Activated CD4-positive, alpha-beta T cell treated with anti-CD3 and anti-CD28 coated beads, Interleukin-10, Interleukin-2, amounts not matched to agents 100 ng/mL and 50 ng/mL, durations not matched to agents 16 hours and 8 hours (primary cell): ENCODE measurements at places on chromosomes 2 and 18.

- DNase-seq: no peak
Observed at GRCh38 chr2:18599509-18600254, 10.3 kb upstream of the NT5C1B start.

DNA sequence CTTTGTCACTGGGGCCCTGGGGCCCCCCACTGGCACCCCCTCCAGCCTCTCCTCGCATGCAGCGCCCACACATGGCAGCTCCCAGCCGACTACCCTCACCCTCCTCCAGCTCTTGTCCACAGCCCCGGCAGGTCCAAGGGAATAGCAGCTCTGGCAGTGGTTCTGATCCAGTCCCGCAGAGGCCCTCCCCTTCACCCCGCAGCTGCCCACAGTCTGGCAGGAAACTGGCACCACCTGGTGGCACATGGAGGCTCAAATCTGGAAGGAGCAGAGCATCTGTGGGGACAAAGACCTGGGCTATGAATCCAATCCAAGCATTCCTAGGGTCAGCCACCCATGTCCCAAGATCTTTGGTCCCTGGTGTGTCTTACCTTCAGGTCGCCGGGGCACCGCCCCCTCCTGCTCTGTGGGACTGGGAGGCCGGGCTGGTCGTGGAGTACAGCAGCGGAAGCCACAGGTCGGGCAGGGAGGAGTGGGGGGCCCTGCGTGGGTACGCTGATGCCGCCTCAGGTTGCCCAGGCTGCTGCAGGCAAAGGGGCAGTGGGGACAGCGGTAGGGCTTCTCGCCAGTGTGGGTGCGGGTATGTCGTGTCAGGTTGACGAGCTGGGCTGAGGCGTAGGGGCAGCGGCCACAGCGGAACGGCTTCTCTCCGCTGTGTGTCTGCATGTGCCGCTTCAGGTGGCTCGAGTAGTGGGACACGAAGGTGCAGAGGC, 2.3 kb downstream of the ZNF513 start:
- no peak for DNase-seq

- DNase-seq: no peak
Observed at GRCh38 chr2:205802065-205802464, 119.8 kb downstream of the NRP2 start.

DNA sequence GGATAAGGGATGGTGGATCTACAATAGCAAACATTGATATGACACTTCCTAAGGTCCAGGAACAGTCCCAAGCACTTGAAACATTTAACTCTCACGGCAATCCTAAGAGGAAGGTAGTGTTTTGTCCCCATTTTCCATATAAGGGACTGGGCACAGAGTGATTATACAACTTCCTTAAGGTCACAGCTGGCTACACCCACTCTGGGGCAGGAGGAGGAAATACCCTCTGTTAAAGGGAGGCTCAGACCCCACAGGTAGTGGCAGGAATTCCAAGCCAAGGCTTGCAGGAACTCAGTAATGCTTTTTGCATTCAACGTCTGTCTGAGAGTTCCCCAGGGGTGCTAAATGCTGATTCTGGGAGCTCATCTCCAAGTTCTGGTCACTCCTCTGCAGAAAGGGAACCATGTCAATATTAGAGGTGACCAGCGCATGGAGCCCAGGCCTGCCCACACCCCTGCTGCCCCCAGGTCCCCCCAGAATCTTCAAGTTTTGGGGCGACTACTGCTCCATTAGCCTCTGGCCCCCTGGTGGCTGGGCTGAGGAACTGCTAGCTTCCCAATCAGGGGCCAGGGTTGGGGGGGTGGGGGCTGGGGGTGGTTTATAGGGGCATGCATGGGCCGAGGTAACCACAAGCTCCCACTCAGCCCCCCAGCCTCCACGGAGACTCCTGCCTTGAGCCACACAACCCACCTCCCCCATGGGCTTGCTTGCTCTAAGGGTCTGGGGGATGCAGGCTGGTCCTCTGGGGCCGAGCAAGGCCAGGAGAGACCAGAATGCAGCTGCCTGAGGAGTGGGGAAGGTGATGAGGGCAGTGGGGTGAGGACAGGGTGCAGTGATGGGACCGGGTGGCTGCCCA, 11.1 kb downstream of the OBSL1 start:
- DNase-seq: no peak

GRCh38 chr2:157486596-157487270, 42.8 kb upstream of the CYTIP start:
- DNase-seq: no peak

GRCh38 chr2:233862261-233862768, 5.9 kb downstream of the MSL3B start:
- DNase-seq: no peak

- DNase-seq: no peak
Observed at GRCh38 chr18:22964116-22964515, 31.0 kb downstream of the RBBP8 start.

GRCh38 chr2:67337903-67338302, 59.2 kb upstream of the ETAA1 start:
- DNase-seq: no peak
